Left renal cortex interstitium (tissue), 4 donors: ENCODE measurements at places on chromosomes 1 and 21.

DNA sequence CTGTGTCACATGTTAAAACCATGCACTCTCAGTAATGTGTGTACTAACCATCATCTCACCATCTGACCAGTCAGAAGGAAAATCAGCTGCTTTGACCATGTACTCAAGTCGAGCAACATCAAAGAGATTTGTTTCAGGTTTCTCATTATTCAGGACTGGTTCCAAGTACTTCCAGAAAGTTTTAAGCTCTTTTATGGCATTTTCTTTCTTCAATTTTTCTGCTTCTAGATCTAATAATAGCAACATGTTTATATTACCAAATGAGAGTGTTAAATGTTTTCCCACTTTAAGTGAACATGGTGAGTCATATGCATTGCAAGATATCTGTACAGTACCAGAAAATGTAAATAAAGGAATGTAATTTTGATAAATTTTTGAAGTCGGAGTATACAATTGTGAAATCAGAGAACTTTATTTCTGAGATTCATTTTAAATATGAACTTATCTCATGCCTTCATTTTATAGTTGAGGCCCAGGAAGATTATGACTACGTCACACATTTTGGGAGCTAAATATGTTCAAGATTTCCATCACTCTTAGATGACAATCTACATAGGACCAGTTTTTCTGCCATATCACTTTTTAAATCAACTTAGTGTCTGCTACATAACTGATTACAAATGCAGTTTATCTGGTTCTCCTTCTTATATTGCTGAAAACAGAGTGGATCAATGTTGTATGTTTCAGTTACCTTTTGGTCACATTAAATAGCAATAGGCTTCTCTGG lies 87.2 kb downstream of the SPAG17 start:
- no peak for DNase-seq

DNA sequence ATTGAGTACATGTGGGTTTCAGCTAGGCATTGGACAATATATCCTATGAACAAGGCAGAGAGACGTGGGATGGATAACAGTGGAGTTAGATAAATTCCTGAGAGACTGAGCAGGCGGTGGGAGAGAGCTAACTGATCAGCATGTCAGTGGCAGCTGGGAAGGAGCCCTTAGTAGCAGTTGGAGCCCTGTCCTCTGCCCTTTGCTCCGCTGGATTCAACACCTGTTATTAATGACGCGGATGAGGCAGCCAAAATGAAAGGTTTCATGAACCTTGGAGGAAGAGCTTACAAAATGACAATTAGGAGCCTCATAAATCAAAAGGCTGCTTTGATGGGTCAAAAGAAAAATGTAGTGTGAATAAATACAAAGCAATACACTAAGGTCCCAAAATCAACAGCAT lies 16.1 kb downstream of the UBIAD1 start:
- no peak for DNase-seq

GRCh38 chr1:162292422-162292849 lies 84.2 kb downstream of the SPATA46 start:
- DNase-seq, result no peak

DNA sequence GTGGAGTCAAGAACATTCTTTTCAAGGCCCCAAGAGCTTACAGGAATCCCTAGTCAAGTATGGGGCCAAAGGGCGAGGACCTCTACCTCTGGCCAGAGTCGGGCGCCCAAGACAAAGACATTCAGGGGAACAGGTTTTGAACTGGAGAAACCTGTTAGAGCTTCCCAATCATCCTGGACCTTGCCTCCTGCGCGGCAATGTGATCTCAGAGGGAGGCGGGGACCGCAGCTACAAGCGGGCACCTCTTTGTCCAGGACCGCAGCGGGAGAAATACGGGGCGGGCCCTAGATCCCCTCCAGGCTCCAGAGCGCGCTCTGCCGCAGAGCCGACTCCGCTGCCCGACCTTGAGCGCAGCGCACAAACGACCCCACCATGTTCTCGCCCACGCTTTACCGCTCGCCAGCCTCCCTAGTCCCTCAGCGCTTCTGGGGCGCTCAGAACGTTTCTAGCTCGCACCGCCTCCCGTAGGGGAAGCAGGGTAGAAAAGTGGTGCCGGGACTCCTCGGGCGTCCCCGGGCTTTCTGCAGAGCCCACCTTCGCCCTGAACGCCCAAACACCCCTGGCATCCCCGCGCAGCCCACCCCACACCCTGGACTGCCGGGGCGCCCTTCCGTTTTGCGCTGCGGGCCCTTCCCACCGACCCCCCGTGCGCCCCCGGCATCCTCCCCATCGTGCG lies 28.1 kb downstream of the RABIF start:
- peak; percentile 26 for DNase-seq

DNA sequence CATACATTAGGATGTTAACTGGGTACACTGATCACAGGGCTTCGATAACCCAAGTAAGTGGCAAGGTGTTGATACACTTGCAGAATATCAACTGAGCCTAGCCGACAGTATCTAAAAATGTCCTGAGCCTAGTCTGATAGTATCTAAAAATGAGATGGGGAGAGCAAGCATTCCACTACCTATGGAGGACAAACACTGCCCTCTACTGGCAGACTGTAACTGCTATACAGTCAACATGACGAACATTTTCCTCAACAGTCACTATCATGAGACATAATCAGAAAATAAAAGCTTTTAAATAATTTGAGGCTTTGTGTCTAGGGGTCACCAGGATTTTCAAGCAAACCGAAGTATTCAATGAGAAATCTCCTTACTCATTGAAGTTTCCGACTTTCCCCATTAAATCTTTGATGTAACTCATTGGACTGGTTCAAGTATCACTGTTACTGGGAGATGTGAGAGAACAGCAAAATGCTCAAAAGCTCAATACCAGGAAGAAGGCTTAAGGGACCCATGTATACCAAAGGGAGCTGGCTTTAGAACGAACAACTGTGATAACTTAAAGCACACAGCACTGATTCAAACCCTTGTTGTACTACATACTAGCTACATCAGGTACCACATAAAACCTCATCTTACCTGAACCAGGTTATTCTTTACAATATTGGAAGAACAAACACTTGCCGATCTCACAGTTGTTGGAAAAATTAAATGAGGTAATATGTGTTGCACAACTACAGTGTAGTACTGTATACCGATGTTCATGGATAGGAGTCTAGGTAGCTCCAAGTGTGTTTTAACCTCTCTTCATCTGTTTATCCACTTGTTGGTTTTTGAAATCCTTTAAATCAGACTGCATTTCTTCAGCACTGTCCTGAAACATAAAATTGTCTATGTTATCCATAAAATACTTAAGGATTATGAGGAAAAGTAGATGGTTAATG lies 31.1 kb upstream of the SLC45A3 start:
- DNase-seq, result peak; percentile 64

- DNase-seq, result no peak
These were observed at the start of gene LY9 for GRCh38 chr1:160795951-160796383. Gene LY9 (plus strand): TSS chr1:160796174. CDS start chr1:160796188, 14 bp downstream.

- DNase-seq, result no peak
These were observed 63.0 kb downstream of the DPT start for GRCh38 chr1:168665975-168666374.

DNA sequence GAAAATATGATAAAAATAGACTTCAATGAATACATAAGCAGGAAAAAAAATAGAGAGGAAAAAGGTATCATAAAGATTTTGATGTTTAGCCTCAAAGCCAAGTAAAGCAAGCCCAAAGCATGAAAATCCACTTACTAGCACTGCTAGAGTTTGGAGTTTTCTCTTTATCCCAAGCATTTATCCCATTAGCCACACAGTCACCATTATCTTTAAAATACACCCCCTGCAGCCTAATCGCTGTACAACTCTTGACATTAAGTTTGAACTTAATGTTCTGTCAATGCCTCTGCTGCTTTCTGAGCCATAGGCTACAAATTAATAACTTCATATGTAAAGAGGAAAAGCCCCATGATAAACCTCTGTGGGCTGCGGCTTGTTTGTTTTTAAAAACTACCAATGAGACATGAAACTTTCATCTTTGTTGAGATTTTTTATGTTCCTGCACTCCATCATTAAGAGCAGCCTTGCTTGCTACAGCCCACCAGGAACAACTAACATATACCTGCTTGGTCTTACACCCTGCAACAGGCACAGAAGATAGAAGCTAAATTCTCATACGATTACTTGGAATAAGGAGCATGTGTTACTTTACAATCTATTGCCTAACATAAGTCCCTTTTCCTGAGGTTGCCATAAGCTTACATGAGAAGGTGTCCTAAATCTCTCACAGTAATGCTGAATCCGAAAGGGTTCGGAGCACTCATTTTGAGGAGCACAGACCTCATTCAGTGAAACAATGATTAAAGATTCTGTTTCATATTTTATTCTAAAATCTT lies 202.4 kb downstream of the SMYD3 start:
- no peak for DNase-seq

DNA sequence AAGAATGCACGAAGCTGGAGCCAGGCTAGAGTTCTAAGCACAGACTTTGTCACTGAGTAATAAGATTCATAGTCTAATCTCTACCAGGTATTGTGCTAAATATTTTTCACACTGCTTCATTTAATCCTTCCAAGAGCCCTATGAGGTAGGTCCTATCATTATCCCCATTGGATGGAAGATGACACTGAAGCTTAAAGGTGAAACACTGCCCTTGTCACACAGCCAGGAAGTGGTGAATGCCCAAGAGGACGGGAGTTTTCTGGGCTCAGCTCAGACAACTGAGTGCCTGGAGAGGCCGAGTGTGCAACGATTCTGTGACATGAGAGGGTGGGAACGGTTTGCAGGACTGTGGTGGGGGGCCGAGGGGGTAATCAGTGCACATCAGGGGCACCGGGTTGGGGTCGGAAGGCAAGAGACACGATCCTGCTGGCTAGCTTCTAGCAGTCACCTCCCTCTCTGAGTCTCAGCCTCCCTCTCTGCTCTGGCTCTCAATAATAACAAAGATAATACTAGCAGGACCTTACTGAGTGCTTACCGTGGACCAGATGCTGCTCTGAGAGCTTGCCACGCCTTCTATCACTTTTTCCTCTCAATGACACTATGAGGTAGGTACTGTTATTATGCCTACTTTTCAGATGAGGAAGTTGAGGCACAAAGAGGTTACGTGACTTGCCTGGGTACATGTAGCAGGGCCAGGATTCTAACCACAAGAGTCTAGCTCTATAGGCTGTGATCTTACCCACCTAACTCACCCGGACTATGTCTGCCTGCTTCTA lies 12.4 kb downstream of the KCNQ4 start:
- DNase-seq, result no peak
